ENCODE measurements at places on chromosomes 5 and 9.

GRCh38 chr5:155729684-155730059 lies 597.3 kb upstream of the SGCD start:
- DNase-seq, result peak; percentile 64

DNA sequence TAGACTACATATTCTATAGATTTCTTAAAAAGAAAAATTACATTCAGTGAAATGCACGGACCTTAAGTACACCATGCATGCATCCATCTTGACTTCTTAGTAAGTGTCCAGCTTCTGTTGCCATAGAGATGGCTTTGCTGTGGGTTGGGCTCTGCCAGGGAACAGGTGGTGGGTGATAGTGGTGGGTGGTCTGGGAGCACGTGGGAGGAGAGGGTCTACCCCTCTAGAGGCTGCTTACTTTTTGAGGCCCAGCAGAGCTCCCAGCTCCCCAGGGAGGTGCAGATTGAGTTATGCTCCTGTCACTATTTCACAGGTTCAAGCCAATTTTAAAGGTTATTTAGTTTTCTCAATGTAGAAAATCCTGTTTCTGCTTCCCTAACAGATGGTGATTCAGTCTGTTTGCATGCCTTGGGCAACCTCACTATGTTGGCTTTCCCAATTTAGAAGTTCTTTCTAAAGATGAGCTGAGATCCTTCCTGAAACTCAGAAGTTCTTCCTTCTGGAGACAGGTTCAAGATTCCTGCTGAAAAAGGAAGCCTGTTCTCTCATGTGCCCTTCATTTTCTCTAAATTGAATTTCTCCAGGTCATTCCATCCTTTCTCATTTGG lies 107.4 kb upstream of the LHFPL2 start:
- no peak for DNase-seq

DNA sequence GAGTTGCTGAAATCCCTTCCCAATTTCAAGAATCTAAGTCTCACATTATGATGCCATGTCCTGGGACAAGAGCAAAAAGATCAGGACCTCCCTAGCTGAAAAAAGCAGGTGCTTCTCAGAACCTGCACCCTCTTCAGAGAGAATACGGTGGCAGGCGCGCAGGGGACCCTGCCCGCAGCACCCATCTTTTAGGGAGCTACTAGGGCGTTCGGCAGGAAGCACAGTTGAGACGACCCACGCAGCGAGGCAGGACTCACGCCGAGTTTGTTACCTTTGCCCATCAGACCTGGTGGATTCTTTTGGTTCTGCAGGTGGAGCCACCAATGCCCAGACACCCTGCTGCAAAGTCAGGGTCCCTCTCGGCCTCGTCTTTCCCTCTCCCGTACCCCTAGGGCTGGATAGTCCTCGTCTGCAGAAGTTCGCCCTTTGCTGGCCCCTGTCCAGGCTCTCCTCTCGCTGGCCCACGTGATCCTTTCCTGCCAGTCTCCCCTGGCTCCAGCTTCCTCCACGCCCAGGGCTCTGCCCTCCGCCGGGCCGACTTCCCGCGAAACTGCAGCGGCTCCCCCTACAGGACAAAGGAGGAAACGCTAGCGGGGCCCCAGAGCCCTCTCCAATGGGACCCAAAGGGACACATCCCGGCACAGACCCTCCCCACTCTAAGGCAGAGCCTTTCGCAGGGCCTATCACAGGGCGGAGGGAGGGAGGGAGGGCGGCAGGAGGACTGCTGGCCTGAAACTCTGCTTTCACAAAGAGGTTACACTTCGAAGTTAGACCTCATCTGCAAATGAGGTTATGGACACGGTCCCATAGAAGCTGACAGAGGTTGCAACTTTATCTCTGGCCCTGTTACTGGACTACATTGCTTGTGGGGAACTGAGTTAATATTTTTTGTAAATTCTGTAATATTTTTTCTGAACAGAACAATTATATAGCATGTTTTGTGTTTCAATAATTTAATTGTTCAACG lies 28.8 kb downstream of the TMEM174 start:
- DNase-seq, result peak; percentile 86

- no peak for DNase-seq
Measured at GRCh38 chr5:73587923-73588322, 22.4 kb downstream of the UTP15 start.

DNA sequence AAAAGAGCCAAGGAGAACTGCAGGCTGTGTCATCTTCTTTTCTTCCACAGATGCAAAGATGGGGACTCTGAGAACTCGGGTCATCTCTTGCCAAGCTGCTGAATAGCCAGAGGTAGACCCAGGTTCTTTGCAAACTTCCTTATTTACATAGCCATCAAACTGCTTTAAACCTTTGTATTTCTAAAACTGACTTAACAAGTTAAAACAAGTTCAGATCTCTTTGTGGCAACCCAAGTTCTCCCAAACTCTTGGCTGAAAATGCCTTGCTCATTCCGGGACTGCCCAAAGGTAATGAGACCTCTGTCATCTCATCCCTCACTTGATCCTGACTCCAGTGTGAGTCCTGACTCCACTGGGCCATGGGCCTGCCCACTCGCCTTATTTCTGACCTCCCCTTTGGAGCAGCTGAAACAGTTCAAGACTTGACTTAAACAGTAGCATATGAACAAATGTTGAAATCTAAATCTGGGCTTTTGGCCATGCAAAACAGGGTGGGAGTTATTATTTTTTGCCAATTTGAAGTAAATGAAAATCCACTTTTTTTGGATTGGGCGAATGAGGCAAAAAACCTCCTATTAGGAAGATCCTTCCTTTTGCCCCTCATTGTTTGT lies 50.6 kb downstream of the FBXL7 start:
- no peak for DNase-seq

DNA sequence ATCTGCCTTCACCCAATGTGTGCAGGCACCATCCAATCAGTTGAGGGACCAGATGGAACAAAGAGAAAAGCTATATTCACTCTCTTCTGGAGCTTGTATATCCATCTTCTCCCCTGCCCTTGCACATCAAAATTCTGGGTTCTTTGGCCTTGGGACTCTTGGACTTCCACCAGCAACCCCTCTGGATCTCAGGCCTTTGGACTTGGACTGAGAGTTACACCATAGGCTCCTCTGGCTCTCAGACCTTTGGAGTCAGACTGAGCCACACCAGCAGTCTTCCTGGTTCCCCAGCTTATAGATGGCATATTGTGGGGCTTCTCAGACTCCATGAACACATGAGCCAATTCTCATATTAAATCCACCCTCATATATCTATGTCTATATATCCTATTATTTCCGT lies 73.1 kb downstream of the TSSK1B start:
- DNase-seq, result no peak

DNA sequence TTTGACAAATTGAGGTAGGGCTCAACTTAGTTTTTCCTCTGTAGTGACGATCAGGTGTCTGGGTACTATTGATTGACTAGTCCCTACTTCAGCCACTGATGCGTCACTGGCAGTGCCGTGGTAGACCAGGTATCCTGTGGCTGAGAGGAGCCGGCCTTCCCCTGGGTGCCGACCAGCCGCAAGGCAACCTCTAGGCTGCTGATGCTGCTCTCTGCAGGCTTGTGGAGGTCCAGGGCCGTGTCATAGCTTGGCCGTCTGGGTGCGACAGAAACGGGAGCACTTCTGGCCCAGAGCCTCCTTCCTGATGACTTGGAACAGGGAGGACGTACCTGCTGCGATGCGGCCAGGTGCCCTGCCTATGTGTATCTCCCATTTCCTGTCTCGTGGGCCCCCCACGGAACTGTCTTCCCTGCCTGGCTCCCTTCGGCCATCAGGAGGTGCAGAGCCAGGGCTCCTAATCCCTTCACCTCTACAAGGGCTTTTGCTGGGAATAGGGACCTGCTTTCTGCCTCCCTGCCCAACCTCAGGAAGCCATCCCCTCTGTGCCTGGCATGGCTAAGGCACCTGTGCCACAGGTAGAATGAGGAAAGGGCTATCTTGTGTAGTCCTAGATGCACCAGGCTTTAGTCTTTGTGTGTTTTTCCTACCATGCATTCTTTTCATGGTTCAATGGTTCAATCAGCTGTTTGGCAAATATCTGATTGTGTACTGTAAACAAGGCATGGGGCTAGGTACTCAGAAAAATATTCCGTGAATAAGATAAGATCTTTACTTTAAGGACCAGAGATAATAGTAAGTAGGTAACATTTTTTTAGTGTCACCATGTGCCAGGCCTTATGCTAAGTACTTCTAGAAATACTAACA lies 44.6 kb downstream of the MVB12B start:
- DNase-seq, result no peak

DNA sequence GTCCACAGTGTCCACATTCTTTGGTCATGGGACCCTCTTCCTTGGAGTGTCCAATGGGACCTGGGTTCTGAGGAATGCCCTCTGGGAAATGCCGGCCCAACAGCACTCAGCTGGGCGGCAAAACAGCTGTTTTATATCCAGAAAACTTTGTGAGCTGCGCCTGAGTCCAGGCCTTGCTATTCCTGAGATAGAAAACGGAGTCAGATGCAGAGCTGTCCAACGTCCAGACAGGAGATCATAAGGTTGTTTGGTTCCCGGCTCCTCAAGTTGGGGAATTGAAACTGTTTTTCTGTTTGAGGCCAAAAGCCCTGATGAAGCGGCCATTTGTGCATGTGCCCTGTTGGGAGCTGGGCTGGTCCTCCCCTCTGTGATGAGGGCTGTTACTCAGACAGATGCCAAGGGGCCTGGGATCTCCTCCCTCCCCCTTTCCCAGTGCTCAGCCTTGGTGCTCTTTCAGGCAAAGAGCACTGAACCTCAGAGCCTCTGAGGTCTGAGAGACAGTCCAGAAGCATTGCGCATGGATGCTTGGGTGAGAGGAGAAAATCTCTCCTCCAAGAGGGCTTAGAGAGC lies 66.6 kb upstream of the GARNL3 start:
- DNase-seq, result peak; percentile 63

DNA sequence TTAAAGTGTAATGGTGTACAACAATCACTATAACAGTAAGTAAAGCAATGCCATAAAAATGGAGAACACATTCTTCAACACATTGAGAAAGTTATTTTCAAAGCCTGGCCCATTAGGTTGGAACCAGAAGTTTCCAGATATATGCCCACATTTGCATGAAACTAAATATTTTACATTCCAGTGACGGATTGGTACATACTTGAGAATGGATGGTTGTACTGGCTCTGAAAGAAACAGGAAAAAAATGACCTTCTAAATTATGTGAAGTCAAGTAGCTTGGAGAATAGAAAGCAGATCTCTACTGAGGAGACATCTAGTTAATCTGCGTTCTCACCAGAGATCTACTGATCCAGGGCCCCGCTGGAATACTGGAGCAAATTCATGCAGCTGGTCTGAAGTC lies 1037.0 kb downstream of the NR2F1-AS1 start:
- DNase-seq, result no peak

DNA sequence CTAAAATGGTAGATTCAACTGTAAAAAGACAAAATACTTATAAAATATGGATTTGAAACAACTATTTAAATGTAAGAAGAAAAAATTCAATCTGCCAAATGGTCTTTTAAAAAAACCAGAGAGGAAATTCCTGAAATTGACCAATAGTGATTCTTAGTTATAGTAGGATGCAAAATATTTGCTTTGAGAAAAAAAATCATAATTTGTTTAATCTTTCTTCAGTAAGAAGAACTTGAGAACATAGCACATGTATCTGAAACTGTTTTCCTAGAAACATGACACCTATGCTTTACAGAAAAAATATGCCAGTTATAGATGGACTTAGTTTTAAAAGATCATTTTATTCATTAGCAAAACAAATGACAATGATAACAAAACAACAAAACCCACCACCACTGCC lies 186.9 kb upstream of the CD180 start:
- DNase-seq, result no peak

- peak; percentile 80 for DNase-seq
Measured at GRCh38 chr9:130630506-130631330, 33.7 kb upstream of the PRDM12 start.
